Stromal cell of bone marrow (primary cell): ENCODE measurements at places on chromosomes 7 and 10.

GRCh38 chr7:50865450-50865849, 82.8 kb upstream of the GRB10 start:
- no peak for DNase-seq

DNA sequence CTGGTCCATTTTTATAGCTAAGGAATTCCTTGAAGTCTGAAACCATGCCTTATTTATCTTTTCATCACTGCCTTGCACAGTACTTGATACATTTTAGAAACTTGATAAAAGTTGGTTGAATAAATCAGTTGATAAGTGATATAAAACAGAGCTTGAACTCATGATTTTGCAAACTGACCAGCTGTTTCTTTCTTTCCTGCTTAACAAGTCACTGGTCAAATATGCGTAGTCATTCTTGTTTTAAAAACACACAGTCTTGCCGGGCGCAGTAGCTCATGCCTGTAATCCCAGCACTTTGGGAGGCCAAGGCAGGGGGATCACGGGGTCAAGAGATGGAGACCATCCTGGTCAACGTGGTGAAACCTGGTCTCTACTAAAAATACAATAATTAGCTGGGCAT, 6.3 kb downstream of the TPST1 start:
- no peak for DNase-seq

GRCh38 chr7:77753173-77753572, 45.1 kb downstream of the TMEM60 start:
- no peak for DNase-seq

- peak; percentile 20 for DNase-seq
Observed at GRCh38 chr7:84100866-84101265, 93.7 kb downstream of the SEMA3A start.

GRCh38 chr10:15491856-15492642, 121.0 kb upstream of the FAM171A1 start:
- DNase-seq: no peak

GRCh38 chr7:139655305-139655704, 122.5 kb downstream of the HIPK2 start:
- no peak for DNase-seq

- no peak for DNase-seq
Observed at GRCh38 chr10:21242915-21243314, 282.6 kb downstream of the SKIDA1 start.

DNA sequence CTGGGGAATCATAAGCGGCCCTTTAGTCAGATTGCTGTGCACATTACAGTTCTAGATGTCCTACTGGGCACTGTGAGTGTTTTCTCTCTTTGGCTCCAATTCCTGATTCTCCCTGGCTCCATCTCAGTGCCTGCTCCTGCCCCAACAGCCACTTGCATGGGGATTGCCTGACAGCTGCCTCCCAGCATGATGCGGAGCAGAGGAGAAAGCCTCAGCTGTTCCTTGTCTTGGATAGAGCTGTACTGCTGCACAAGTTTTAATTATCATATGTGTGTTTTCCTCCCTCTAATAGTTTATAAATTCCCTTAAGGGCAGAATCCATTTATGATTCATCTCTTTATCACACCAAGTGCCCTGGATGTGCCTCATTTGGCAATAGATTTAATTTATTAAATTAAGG, 285.8 kb upstream of the COBL start:
- no peak for DNase-seq

GRCh38 chr7:116180302-116180701, 30.0 kb upstream of the TES start:
- no peak for DNase-seq

DNA sequence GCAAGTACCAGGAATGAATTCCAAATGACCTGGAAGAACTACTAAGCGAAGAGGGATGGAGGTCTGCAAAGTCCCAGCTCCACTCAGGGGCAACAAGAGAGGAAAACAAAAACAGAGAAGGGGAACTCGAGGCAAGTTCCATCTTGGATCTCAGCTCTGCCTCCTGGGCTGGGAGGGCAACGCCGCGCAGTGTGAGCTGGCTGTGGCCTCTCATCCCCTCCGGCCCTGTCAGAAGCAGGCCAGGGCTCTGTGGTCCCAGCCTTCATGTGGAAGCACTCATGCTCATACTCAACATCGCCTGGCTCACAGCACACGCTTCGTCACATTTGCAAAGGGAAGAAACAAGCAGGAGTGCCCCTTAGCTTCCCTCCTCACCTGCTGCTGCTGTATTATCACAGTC, 627.9 kb upstream of the MGMT start:
- DNase-seq: no peak

GRCh38 chr10:22649390-22649841, 65.0 kb downstream of the PIP4K2A start:
- no peak for DNase-seq

GRCh38 chr7:158568974-158569857, 18.4 kb downstream of the PTPRN2 start:
- DNase-seq: no peak

DNA sequence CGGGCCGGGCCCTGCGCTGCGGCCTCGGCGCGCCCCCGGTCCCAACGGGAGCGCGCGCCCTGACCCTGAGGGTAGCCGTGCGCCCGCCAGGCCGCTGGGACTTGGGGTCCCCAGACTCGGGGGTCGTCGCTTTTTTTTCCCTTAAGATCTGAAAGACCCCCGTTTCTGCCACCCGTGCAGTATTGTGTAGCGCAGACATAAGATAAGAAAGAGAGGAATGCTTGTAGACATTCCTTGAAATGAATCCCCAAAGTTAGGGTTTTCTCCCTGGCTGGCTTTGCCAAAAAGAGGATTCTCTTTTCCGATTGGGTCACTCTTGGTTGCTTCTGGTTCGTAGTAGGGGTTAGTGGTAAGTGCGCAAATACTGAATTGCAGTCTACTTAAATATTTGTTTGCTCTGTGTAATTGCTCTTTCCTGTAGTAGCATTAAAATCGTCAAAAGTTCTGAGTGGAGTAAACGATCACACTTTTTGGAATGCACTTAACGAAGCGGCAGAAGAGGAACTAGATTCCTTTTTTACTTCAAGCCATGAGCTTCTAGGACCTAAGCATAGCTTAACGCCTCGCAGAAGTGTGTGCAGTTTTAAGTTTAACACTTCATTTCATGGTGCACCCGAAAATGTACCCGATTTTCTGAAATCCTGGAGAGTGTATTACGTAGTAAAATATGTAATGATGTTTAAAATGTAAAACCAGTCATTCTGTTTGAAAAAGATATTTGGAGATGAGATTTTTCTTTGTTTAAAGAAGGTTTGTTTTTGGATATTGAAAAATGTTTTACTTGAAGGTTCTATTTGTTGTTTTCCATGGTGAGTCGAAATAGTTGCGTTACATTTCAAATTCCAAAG, 1.3 kb downstream of the CUL1 start:
- no peak for DNase-seq

- DNase-seq: peak; percentile 52
Observed at GRCh38 chr10:62554632-62555199, 180.5 kb downstream of the ZNF365 start.

DNA sequence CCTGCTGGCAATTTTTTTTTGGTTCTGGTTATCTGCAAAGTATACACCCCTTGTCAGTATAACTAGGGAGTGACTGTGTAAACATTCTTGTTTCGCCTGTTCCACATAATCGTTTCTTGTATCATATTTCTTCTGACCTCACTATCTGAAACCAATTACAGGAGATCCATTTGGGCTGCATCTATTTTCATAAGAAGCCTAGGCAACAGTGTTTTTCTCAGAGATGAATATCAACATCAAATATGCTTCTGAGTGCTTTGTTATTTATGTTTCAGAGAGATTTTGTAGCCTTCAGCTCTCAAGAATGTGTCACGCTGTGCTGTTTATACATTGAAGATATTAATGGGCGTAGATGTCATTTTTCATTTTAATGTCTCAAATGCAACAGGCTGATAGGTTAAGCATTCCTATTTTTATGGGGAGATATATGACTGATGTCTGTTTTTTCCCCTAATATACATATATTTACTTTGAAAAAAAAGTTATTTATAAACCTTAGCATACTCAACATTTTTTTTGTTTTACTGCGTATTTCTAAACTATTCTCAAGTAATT, 115.5 kb downstream of the FOXP2 start:
- no peak for DNase-seq

DNA sequence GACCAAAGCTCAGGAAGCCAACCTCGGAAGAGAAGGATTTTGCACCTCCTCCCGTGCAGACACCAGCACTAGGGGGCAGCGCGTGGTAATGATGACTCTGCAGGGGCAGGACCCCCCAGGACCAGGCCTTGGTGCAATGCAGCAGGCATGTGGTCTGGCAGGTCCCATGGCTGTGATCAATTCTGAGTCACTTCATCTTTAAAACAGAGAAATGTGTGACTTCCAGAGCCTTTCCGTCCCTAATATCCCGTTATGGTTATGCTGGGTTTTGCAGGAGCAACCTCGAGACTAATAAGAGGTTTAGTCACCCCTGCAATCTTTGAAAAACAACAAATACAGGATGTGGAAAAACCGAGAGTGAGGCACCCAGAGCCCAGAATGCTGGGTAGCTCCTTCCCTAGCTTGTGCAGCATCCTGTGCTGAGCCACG, 30.2 kb upstream of the GJD4 start:
- DNase-seq: peak; percentile 94

DNA sequence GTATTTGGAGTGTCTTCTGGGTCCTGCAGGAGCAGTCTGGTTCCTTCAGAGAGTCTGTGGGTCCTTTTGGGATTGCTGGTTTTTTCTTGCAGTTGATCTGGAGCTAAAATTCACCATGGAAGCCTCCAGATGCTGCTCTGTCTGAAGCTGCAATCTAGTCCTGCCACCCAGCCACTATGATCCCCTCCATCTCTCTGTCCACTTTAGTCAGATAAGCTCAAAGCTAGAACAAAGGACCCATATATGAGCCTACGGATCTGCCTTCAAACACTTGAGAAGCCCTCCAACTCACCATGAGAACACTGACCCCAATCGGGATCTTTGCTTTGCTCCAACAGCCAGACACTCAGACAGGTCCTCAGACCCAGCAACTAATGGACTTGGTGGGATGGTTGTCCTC, 618 bp upstream of the TBXAS1 start:
- DNase-seq: no peak

DNA sequence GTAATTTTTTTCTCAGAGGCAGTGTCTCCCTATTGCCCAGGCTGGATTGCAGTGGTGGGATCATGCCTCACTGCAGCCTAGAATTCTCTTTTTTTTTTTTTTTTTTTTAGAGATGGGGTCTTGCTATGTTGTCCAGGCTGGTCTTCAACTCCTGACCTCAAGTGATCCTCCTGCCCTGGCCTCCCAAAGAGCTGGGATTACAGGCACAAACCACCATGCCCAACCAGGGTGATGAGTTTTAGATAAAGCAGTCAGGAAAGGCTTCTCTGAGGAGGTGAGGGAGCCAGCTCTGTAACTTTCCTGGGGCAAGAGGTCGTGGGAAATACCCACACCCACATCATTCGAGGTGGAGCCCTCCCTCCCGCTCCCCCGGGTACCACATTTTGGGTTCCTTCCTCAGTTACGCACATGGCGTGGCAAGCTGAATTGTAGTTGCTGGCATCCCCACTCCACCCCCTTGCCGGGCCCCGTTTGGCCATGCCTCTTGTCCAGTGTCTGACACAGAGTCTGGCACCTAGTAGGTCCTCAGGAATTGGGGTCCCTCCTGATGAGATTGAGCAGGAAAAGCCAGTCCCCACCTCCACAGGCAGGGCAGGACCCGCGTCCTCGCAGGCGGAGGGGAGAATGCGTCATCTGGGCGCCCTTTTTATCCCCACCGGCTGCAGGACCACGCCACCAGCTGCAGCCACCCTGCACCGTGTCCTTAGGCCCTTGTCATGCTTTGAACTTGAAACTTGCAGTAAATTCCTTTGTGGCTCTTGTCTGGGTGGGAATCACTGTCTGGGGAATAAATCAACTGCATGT, 43.4 kb downstream of the CLIP2 start:
- DNase-seq: no peak

GRCh38 chr10:72375585-72375984, 20.9 kb upstream of the DNAJB12 start:
- DNase-seq: no peak

DNA sequence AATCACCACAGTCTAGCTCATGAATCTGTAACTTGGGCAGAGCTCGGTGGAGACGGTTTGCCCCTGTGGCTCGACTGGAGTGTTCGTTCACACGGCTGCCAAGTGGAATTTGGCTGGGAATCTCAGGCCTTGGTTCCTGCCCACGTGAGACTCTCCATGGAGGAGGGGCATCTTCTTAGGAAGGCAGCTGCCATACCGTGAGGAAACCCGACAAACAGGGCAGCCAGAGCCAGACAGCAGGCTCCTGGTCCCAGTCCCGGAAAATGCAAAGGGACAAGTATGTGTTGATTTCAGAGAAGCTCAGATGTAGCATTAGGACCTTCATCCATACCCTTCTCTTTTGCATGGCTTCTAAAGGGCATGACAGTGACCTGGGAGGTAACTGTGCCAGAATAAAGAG, 26.6 kb downstream of the AMZ1 start:
- DNase-seq: no peak

DNA sequence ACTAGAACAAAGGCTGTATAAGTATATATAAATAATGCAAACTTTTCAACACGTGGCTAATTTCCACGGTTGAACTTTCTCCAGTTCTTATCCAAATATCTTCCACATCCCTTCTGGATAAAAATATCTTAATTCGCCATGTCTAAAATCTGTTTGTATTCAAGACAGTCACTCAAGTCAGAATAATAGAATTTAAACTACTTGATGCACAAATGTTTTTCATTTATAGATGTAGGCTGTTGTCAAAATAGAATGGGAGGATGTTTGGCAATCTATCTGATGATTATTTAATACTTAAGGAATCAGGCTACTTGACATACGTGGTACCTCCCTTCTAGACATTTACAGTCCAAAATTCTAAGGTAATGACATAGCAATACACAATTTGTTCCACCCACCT, 204.3 kb downstream of the TWIST1 start:
- no peak for DNase-seq
